Esophagus mucosa (tissue), 1 donor: ENCODE measurements at places on chromosomes 11 and 22.

DNA sequence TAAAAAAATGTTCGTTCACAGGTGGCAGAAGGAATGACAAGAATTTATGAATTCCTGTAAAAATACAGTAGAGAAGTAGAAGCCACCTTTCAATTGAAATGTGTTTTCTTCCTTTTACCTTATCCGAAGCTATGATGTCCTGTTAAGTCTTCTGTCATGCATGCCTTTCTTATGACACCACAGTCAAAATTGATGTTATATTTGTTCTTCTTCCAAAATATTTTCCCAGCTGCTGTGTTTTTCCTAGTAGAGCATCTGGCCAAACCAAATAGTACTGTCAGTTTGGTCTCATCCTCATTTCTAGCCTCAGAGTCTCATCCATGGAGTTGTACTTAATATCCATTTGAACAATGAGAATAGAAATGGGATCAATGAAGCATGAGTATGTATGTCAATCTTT lies 206.1 kb downstream of the PGR start:
- ATAC-seq, result no peak

DNA sequence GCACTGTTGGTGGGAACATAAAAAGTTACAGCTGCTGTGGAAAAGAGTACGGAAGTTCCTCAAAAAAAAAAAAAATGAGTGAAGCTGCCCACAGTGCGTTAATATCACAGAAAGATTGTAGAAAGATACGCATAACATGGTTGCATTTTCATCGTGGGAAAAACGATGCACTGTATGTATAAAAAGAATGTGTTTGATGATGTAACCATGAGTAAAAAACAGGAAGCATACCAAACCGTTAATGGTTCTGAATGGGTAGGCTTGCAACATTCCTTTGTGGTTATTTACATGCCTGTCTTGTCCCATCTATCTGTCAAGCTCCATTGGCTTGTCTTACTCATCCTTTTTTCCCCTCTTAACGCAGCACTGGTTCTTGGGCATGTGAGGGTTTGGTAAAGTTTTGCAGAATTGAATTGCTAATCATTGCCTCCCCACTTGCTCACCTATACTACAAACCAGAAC lies 33.8 kb upstream of the DKK3 start:
- ATAC-seq, result peak; percentile 8

- ATAC-seq, result no peak
These were observed 12.8 kb upstream of the FGF3 start for GRCh38 chr11:69831985-69832384.

DNA sequence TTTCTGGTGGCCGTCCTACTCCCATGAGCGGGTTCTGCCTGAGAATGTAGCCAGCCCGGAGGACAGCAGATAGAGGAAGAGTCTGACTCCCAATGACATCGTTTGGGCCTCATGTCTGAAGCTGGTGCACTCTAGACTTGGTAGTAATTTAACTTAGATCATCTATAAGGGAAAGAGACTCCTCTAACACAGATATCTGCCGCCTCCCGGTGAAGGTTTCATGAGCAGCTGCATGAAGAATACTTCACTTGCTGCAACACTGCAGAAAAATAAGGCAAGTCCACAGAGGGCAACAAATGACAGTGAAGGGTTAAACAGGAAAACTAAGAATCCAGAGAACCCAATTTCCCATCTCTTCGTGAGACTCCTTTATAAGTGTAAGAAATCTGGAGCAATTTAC lies 5.9 kb upstream of the ARL2 start:
- no peak for ATAC-seq

DNA sequence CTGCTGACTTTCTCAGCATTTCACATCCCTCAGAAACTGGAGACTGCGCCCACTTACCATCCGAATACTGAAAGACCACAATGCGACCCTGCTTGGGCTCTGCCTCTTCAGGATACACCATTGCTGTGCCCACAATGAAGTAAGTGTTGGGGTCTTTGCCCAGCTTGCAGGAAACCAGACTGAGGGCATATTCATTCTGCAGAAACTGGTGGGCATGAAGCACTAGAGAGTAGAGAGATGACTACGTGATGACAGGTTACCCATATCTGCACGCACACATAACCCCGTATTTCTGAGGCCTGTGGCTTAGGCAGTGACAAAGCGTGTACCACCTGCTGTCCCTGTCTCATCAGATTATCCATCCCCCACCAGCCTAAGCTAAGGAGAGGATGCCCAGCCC lies 14.6 kb upstream of the VWCE start:
- no peak for ATAC-seq

- no peak for ATAC-seq
These were observed 9.7 kb downstream of the LRFN4 start for GRCh38 chr11:66866511-66866986.

DNA sequence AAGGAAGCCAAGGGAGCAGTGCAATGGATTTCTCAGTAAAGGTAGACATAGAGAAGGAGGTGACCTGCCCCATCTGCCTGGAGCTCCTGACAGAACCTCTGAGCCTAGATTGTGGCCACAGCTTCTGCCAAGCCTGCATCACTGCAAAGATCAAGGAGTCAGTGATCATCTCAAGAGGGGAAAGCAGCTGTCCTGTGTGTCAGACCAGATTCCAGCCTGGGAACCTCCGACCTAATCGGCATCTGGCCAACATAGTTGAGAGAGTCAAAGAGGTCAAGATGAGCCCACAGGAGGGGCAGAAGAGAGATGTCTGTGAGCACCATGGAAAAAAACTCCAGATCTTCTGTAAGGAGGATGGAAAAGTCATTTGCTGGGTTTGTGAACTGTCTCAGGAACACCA lies 6.6 kb downstream of the TRIM22 start:
- ATAC-seq, result no peak

DNA sequence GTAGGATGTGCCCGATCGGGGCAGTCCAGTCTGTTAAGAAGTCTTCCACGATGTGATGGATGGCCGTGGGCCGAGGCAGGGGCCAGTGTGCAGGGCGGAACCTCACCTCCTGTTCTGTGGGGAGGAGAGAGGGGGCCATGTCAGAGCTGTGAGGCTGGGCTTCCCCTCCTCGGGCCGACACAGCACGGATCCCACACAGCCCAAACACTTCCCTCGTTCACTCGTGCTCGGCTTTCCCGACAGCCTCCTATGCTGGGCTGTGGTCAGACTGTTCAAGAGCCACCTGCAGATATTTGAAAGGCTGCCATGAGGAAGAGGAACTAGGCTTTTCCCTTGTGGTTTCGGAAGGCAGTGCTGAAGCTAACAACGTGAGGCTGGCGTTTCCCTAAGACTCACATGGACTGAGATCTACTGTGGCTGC lies 12.3 kb upstream of the TXN2 start:
- ATAC-seq, result no peak

DNA sequence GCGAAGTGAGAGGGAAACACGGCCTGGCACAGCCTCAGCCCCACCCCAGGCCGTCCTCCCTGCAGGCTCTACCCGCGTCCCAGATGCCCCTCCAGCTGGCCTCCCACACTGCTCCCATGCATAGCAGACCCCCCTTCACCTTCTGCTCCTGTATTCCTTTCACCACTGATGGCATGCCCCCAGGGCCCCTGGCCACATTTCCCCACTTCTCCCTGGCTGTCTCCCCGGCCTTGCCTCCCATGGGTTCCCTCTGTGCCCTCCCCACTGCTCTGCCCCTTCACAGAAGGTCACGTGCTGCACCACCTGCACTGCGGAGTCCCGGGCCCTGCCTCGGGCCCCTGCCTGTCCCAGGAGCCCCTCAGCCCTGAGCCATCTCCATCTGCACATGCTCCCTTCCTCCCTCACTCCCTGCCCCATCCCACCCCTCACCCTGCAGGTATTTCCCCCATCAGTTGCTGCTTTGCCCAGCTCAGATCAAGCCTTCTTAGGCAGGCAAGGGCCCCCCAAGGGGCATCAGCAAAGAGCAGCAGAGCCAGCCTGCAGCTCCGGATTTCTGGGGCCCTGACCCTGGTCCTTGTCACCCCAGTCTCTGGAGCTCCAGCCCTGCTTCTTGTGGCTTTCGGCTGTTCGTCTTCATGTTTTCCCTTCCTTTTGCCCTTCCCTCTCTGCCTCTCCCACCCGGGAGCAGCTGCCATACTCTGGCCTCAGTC lies 46.4 kb downstream of the GAB4 start:
- no peak for ATAC-seq

DNA sequence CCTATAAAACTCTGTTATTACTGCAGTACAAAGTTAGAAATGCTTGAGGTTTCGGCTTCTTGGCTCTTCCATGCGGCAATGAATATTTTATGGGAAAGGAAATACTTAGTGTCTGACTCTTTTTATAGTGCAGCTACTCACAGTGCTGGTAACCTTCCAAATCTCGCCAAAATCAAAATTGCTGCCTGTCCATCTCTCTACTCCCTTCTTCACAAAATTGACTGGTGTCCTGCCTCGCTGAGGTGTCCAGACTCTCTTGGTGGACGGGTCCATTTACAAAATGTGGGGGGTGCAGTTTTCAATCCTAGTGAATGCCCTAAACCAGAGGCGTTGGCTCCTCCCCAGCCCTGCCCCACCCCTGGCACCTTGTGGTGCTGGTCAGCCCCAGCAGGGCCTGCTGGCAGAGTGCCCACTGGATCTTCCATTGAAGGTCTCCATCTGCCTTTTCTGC lies 73.5 kb downstream of the ZBTB16 start:
- ATAC-seq, result no peak

GRCh38 chr11:94302776-94303175 lies 1.6 kb upstream of the IZUMO1R start:
- ATAC-seq, result no peak

GRCh38 chr11:111520560-111520959 lies 6.0 kb downstream of the HOATZ start:
- no peak for ATAC-seq

- ATAC-seq, result no peak
These were observed 10.5 kb upstream of the PANX3 start for GRCh38 chr11:124600621-124601320.

DNA sequence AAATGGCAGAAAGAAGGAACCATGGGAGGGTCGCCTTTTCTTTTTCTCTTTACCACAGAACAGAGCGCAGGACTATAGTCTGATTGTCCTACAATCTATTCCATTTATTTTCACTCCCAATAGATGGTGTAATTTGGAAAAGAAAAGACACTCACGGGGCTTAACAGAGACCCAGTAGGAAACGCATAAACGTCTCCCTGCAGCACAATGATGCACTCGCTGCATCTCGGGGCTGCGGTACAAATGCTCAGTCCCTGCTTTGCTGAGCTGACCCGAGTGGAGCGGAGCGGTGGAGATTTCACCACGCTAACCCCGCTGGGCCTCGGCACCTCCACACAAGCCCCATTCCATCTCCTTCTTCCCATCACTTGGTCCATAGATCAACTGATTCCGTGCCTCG lies 1.5 kb downstream of the FEZ1 start:
- ATAC-seq, result no peak

GRCh38 chr11:34564406-34564805 lies 50.8 kb upstream of the ELF5 start:
- ATAC-seq, result peak; percentile 20

GRCh38 chr22:28710107-28710506 lies 30.5 kb upstream of the TTC28 start:
- ATAC-seq, result no peak

- no peak for ATAC-seq
These were observed 17.8 kb upstream of the CASTOR1 start for GRCh38 chr22:30307041-30307574.

DNA sequence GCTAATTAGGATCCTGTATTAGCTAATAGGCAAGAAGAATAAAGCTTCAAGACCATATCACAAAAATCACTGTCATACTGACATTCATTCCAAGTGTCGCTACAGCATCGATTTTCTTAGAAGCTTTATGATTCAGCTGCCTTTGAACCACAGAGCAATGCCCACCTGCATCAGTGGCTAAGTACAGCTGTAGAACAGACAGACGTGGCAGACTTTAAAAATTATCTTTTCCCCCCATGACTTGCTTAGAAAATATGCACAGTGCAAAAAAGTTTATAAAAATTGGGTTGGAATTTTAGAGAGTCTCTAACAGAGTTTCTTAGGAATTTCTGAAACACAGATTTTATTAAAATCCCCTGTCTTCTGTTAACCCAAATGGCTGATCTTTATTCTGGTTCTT lies 120.8 kb downstream of the CADM1 start:
- no peak for ATAC-seq

- no peak for ATAC-seq
These were observed 51.1 kb upstream of the KCNQ1OT1 start for GRCh38 chr11:2750682-2751522.

- ATAC-seq, result no peak
These were observed 2237.8 kb downstream of the LRRC4C start for GRCh38 chr11:39221550-39222138.

DNA sequence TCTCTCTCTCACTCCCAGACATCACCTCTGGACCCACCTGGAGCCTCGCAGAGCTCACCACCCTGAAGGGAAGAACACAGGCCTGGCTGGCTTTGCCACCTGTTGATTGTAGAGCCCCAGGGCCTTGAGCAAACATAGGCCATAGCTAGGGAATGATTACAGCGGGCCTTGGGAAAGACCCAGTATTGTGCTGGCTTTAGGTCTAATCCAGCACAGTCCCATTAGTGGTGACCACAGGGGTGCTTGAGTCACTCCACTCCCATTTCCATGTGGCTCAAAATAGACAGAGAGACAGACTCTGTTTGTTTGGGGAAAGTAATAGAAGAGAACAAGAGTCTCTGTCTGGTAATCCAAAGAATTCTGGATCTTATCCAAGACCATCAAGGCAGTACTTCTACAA lies 42.7 kb upstream of the FAM181B start:
- no peak for ATAC-seq

DNA sequence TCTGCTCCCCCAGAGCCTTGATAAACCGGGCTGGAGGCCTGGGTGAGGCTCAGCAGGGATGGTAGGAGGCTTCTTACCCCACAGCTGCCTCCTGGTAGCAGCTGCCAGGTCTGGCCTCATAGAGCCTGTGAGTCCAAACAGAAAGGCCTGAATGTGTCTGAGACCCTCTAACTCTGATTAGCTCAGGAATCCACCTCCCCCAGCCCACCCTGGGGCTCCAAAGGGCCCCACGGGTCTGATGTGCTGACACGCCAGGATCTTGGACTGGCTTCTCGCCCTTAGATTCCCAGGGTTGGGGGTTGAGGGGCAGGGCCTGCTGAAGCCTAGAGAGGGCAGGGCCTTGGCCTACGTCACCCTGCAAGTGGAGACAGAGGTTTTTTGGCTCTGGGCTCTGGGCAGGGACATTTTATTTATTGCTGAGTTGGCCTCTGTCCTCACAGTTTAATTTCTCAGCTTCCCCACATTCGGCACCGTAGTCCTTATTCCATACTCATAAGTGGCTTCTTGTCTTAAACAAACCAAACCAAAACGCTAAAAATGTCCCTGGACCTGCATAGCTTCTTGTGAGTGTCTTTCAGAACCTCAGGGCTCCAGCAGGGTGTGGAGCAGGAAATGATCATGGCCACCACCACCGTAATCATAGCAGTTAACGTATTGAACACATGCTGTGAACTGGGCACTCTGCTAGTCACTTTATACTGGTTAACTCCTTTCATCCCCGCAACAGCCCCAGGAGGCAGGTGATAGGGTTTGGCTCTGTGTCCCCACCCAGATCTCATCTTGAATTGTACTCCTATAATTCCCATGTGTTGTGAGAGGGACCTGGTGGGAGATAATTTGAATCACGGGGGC lies 25.1 kb downstream of the KIAA1671 start:
- peak; percentile 75 for ATAC-seq

DNA sequence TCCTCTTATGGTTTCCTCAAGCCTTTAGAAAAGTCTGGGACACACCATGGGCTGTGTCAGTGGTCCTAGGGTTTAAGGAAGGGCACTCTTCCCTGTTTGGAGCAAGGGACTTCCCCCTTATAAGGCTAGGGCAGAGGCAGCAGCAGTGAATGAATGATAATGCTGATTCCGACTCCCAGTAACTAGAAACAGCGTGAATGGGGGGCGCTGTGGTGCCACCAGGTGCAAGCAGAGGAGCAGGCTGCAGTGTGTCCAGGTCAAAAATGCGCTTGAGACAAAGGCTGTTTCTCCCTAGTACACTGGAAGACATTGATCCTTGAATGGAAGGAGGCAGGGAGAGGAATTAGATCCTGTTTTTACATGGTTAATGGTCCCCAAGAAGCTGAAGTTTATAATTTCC lies 11.6 kb upstream of the RIC3 start:
- no peak for ATAC-seq
